Activated CD8-positive, alpha-beta T cell treated with anti-CD3 and anti-CD28 coated beads for 36 hours (primary cell): ENCODE measurements at places on chromosomes 2 and 18. TPM values are rescaled to one million over a fixed set of nuclear protein-coding genes. Genes with fewer than 3 reads are reported as not detected.
A peak's percentile ranks its signal among the peaks of the same experiment; 100 is the strongest.

DNA sequence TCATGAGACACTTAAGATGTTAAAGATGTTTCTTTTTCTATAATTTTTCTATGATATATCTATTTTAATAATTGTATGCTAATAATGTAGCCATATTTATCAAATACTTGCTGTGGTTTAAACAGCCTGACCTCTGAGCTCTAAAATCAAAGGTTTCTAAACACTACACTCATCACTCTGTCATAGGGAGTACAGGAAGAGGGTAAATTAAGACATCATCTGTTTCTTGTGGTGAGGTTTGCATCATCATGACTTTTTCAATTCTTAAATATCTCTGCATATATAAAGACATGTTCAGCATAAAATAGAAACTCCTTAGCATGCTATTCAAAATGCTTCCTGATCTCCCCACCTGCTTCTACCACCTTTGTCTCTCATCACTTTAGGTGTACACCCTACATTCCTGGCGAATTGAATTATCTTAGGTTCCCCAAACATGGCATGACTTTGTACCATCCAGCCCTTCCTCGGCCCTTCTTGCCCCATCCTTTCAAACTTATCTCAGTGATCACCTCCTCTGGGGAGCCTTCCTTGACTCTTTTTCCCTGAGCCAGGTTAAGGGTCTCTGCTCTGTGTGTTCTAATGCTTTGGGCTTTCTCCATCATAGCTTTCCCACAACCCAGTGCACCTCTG lies 105.3 kb upstream of the TTN start:
- DNase-seq, result no peak
- H3K4me1 ChIP-seq, result peaks cover 7% of the 10 kb centered on the region
- no peaks in the 10 kb centered on the region for H3K36me3 ChIP-seq
- H3K27me3 ChIP-seq, result no peaks in the 10 kb centered on the region

GRCh38 chr2:8685697-8686358 lies 4.0 kb downstream of the ID2 start:
- H3K27me3 ChIP-seq, result peaks cover 5% of the 10 kb centered on the region
- peak; percentile 73 for DNase-seq
- no peak overlapping the region for H3K27ac ChIP-seq

- peaks cover 2% of the 10 kb centered on the region for H3K27me3 ChIP-seq
- H3K36me3 ChIP-seq, result no peaks in the 10 kb centered on the region
- DNase-seq, result no peak
- peaks cover 6% of the 10 kb centered on the region for H3K4me1 ChIP-seq
- H3K4me3 ChIP-seq, result no peak overlapping the region
These were observed 68.1 kb downstream of the NEDD4L start for GRCh38 chr18:58112174-58112573.

GRCh38 chr2:73640511-73640911 lies 1.7 kb downstream of the NAT8 start:
- no peak overlapping the region for H3K4me3 ChIP-seq
- H3K27ac ChIP-seq, result no peak overlapping the region
- H3K27me3 ChIP-seq, result peaks cover 4% of the 10 kb centered on the region
- DNase-seq, result no peak
- no peaks in the 10 kb centered on the region for H3K4me1 ChIP-seq

GRCh38 chr2:1795261-1796231 lies 51.2 kb upstream of the PXDN start:
- no peaks in the 10 kb centered on the region for H3K36me3 ChIP-seq
- H3K4me1 ChIP-seq, result no peaks in the 10 kb centered on the region
- H3K4me3 ChIP-seq, result no peak overlapping the region

- H3K4me1 ChIP-seq, result no peaks in the 10 kb centered on the region
- no peaks in the 10 kb centered on the region for H3K36me3 ChIP-seq
- DNase-seq, result no peak
- no peak overlapping the region for H3K27ac ChIP-seq
These were observed 235.4 kb downstream of the EIPR1 start for GRCh38 chr2:3142210-3142609.

DNA sequence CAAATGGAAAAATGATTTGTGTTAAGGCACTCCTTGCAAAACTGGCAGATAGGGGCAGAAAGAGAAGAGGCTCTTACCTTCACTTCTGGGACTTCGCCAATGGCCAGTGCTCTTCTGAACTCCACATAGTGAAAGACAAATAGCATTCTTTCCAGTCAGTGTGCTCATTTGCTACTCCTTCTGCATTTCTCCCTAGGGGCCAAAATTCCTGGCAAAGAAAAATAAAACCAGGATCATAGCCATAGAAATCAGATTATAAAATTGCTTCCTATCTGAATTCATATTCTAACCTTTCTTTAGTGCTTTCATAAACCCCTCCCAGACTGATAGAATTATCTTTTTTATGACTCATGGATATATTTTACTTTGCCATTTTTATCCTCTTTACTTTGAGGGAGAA lies 56.9 kb upstream of the PELI1 start:
- DNase-seq, result no peak
- H3K27me3 ChIP-seq, result no peaks in the 10 kb centered on the region
- no peak overlapping the region for H3K27ac ChIP-seq
- H3K4me3 ChIP-seq, result no peak overlapping the region

- H3K27ac ChIP-seq, result peak overlapping the region; percentile 41
- peaks cover 38% of the 10 kb centered on the region for H3K4me1 ChIP-seq
- peaks cover 20% of the 10 kb centered on the region for H3K36me3 ChIP-seq
- H3K27me3 ChIP-seq, result no peaks in the 10 kb centered on the region
- DNase-seq, result no peak
These were observed 45.9 kb downstream of the WIPF1 start for GRCh38 chr2:174551697-174552096.

DNA sequence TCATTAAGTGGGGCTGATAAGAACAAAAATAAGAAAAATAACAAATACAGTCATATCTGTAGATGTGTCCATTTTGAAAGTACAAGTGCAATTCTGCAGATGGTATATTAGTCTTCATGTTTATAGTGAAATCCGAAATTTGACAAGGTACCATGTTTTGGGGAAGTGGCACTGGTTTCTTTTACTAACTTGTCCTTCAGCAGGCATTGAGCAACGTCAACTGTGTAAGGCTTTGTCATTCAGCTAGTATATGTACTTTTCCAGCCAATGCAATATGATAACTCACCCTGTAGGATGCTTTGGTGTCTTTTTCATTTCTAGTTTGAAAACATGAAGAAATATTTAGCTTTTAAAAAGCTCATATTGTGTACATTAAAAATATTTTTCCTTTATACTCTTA lies 139.9 kb downstream of the MCFD2 start:
- peaks cover 3% of the 10 kb centered on the region for H3K27me3 ChIP-seq
- no peaks in the 10 kb centered on the region for H3K36me3 ChIP-seq
- H3K4me3 ChIP-seq, result no peak overlapping the region
- DNase-seq, result no peak

GRCh38 chr2:1931003-1931914 lies 186.9 kb upstream of the PXDN start:
- H3K4me3 ChIP-seq, result no peak overlapping the region
- no peaks in the 10 kb centered on the region for H3K36me3 ChIP-seq
- H3K27ac ChIP-seq, result no peak overlapping the region
- no peaks in the 10 kb centered on the region for H3K27me3 ChIP-seq
- H3K4me1 ChIP-seq, result no peaks in the 10 kb centered on the region

DNA sequence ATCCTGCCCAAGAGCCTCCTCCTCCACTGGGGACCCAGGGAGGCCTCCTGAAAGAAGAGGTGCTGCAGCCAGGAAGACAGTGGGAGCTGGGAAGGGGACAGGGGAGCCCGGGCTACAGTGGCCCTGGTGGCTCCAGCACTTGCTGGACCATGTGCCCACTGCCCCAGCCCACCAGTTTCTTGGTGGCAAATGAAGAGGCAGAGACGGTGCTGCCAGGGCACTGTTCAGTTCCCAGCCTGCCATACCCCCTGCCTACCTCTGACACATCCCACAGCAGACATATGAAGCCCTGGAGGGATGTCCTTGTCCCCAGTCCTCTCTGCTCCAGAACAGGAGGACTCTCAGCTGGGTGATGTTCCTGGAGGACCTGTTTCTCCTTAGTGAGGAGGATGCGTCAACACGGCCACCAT lies 3.7 kb downstream of the RAMP1 start:
- peaks cover 10% of the 10 kb centered on the region for H3K4me1 ChIP-seq
- H3K27ac ChIP-seq, result no peak overlapping the region
- peaks cover 37% of the 10 kb centered on the region for H3K27me3 ChIP-seq
- no peak for DNase-seq
- no peaks in the 10 kb centered on the region for H3K36me3 ChIP-seq

- H3K27ac ChIP-seq, result no peak overlapping the region
- H3K27me3 ChIP-seq, result peaks cover under 1% of the 10 kb centered on the region
- H3K4me1 ChIP-seq, result no peaks in the 10 kb centered on the region
- H3K4me3 ChIP-seq, result no peak overlapping the region
- H3K36me3 ChIP-seq, result no peaks in the 10 kb centered on the region
These were observed 173.5 kb upstream of the CTAGE1 start for GRCh38 chr18:22591222-22591621.

GRCh38 chr18:56402872-56403516 lies 235.4 kb downstream of the TXNL1 start:
- DNase-seq, result no peak
- no peaks in the 10 kb centered on the region for H3K27me3 ChIP-seq
- H3K4me1 ChIP-seq, result no peaks in the 10 kb centered on the region
- no peak overlapping the region for H3K4me3 ChIP-seq
- H3K36me3 ChIP-seq, result no peaks in the 10 kb centered on the region

The DHRS9 gene
- not detected for total RNA-seq

The TXNDC2 gene
- total RNA-seq, result not detected

The HK2 gene
- total RNA-seq, result 124 TPM

The THOC1 gene
- 69.5 TPM for total RNA-seq

The CPLX4 gene
- total RNA-seq, result not detected

The ZAP70 gene
- total RNA-seq, result 218 TPM

The SCTR gene
- not detected for total RNA-seq

The ANKMY1 gene
- total RNA-seq, result 18.6 TPM

The EGR4 gene
- 0.29 TPM for total RNA-seq

The GREB1 gene
- 1.5 TPM for total RNA-seq

The EPAS1 gene
- total RNA-seq, result 8.3 TPM
